ENCODE measurements at places on chromosomes 5 and 9.
A peak's percentile ranks its signal among the peaks of the same experiment; 100 is the strongest.

DNA sequence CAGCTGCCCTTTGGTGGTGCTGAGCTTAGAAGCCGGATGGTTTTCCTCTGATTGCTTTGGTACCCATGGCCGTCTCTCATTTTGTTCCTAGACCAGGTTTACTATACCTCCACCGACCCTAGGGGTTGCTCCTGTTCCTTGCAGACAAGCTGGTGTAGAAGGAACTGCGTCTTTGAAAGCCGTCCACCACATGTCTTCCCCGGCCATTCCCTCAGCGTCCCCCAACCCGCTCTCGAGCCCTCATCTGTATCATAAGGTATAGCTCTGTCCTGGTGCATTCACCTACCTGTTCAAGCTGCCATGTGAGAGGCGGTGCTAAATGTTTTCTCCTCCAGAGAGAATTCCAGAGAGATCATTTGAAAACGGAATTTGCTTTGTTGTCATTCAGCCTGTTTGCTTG lies 39.5 kb downstream of the TENT4A start:
- no peak for DNase-seq

- peak; percentile 96 for DNase-seq
Observed at GRCh38 chr5:132771503-132771998, 5.5 kb downstream of the SEPTIN8 start.

DNA sequence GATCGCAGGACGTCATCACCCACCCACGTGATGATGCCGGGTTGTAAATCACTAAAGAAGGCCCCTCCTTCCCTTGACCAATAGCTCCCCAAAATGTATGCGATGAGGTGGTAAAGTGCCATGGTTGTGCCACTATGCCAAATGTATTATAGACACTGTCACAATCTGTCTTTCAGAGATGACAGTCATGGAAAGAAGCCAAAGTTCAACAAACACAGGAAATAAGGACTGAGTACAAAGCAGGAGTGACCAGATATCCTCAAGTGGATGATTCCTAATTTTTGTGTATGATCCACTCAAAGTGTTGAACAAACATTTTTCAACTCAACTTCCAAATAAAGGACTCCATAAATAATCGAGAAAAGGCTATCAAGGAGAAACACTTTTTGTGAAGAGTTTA lies 12.5 kb downstream of the GLIS3 start:
- DNase-seq, result no peak

DNA sequence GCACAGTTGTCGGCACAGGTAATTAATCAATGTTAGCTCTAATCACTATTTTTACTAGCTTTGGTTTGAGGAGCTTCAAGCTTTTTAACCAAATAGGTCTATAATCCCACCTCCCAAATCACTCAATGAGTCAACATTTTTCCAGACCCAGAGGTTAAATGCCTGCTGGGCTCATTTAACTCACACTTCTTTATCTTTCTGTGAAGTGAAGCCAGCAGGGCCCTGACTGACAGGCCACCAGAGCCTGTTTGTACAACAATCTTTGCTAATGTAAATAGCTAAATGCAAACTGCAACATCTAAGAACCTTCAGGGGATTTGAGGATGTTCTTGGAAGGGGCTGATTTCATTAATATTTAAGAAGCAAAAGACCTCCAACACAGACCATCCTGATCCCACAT lies 98.4 kb upstream of the NREP start:
- no peak for DNase-seq

DNA sequence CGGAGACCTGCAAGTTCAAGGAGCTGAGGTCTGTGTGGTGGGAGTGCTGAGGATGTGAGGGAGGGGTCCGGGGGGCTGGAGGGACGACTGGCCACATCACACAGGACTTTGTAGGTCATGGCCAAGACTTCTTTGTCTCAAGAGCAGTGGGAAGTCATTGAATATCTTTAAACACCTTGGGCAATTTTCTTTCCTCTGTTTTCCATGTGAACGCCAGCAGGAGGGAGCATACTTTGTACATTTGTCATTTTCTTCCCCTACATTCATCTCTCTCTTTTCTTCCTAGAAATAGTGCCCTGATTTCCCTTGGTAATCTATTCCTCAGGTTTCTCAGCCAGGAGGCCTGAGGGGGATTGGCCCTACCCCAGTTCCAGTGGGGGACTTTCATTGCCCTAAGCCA lies 153.7 kb upstream of the MSX2 start:
- DNase-seq, result no peak

DNA sequence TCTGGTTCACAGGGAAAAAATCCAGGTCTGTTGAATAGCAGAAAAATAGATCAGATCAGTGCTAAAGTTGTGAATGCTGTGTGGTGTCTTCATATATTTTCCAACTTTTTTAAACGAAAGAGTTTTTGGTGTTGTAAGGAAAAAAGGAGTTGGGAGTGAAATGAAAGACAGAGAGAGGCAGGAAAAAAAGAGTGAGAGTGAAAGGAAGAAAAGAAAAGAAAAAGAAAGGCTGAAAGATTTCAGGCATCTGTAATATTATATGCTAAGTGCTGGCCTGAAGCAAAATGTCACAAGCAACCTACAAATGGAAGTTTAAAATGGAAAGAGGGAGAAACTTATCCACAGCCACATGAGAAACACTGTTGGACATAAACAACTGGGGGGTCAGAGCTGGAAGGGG lies 124.4 kb downstream of the EBF1 start:
- no peak for DNase-seq

GRCh38 chr5:148827723-148828122 lies 1.3 kb downstream of the ADRB2 start:
- DNase-seq, result no peak

DNA sequence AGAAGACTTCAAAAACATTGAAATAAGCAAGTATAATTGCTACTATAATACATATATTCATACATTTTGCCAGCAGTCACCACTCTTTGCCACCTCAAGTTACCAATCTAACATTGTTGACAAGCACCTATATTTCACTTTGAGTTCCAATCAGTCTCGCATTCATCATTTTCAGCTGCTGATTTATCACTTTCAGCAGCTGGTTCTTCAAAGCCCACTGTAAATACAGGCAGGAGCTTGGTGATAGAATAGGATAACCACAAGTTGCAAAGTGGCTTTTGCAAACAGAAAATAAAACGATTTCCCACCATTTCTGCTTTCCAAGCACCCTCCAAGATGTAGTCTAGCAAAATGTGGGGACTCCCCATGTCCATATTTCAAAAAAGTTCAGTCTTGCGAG lies 114.2 kb upstream of the ITGA1 start:
- no peak for DNase-seq

GRCh38 chr9:122382901-122383850 lies 12.4 kb downstream of the PTGS1 start:
- DNase-seq, result no peak

- DNase-seq, result no peak
Observed at GRCh38 chr9:89442501-89442978, 55.4 kb downstream of the SEMA4D start.

- DNase-seq, result no peak
Observed at GRCh38 chr9:136292591-136293448, 11.1 kb downstream of the CCDC187 start.

- DNase-seq, result no peak
Observed at GRCh38 chr9:109506097-109506712, 8.1 kb upstream of the PTPN3 start.

DNA sequence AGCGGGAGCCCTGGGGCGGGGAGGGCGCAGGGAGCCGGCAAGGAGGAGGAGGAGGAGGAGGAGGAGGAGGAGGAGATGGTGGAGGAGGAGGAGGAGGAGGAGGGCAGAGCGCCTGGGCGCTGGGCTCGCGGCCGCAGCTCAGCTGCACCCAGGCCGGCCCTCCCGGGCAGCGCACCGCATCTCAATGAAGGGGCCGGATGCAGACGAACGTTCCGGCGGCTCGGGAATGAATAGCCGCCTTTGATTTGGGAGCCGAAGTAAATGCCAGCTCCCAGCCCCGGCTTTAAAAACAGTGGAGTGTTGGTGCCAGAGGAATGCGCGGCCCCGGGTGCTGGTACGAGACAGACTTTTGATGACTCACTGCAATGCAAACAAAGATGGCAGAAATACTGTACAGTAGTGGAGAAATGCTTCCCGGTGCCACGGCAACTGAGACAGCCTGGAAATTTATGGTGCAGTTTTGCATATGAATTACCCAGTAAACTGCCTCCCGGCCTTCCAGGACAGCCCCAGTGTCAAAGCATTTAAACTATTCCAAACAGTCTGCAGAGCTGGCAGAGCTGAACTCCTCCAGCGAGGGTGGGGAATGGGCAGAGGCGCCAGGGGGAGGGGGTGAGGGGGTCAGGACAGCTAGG lies 43.1 kb downstream of the NACC2 start:
- peak; percentile 92 for DNase-seq

DNA sequence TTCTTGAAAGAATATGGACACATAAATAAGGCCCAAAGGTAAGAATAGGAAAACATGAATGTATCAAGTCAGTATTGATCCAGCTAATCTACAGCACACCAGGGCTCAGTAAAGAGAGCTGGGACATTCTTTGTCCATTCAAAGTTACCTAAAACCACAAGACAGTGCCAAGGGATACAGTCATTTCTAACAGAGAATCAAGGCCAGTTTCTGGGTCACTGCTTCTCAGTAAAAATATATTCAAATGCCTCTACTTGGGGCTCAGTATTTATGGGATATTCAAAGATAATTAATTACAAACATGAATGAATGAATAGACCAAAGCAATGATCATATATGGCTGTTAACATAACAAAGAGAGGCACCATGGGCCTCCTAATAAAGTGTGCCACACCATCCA lies 34.9 kb downstream of the MTMR12 start:
- DNase-seq, result no peak

- DNase-seq, result no peak
Observed at GRCh38 chr5:132227235-132227484, 493 bp downstream of the P4HA2 start.

- DNase-seq, result no peak
Observed at GRCh38 chr5:132454361-132454760, 36.2 kb downstream of the IRF1 start.

GRCh38 chr9:33254211-33254610 lies 10.3 kb downstream of the BAG1 start:
- no peak for DNase-seq

- DNase-seq, result no peak
Observed at GRCh38 chr9:16726029-16726428, 144.4 kb downstream of the BNC2 start.

GRCh38 chr5:96648593-96648992 lies 13.6 kb upstream of the CAST start:
- no peak for DNase-seq

- DNase-seq, result no peak
Observed at GRCh38 chr9:34627716-34628655, 880 bp downstream of the ARID3C start.

- no peak for DNase-seq
Observed at GRCh38 chr5:176131771-176132170, 106.5 kb upstream of the SIMC1 start.

GRCh38 chr5:155765715-155766114 lies 561.2 kb upstream of the SGCD start:
- DNase-seq, result no peak

DNA sequence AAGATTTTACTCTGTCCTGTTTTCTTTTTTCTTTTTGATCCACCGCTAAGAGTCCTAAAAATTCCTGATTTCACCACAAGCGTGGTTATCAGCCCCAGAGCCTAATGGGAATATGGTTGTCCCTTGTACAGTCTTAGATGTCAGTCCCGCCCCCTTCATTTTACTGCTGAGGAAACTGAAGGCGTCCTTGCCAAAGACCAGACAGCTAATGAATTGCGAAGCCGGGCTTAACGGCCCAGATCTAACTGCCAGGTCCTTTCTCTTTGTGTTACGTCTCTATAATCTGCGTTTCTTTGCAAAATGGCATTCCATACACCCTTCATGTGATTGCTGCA lies 497 bp downstream of the NSA2 start:
- no peak for DNase-seq

GRCh38 chr5:153952893-153953292 lies 85.8 kb downstream of the FAM114A2 start:
- DNase-seq, result no peak

DNA sequence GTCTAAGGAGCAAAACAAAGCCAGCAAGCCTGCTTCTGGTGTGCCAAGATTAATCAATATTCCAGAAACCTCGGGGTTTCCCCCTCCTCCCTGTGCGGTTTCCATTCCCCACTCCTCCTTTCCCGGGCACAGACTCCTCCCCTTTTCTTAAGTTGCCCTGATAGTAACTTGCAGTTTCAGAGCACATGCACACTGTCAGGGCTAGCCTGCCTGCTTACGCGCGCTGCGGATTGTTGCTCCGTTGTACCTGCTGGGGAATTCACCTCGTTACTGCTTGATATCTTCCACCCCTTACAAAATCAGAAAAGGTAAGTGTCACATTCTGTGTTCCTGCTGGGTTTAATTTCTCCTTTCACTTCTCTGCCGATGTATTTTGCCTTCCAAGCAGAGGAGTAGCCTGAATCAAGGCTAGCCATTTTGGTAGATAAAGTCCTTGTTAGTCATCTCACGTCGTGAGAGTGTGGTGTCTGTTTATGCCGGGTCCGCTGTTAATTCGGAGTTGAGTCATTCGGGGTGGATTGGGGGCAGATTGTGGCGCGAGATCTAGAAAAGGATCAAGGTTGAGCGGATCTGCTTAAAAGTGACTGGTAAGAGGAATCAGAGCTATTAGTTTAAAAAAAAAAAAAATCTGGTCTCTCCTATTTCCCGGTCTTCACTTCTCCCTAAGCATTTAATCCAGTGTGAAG lies at the start of gene SLC1A3:
Gene SLC1A3, plus strand, starts transcription at position 179 of the 686 bp plus-strand sequence. CDS start 1,818 bp downstream, outside the sequence.
- DNase-seq, result peak; percentile 38

- no peak for DNase-seq
Observed at GRCh38 chr5:74424162-74424868, 216.2 kb downstream of the ENC1 start.

DNA sequence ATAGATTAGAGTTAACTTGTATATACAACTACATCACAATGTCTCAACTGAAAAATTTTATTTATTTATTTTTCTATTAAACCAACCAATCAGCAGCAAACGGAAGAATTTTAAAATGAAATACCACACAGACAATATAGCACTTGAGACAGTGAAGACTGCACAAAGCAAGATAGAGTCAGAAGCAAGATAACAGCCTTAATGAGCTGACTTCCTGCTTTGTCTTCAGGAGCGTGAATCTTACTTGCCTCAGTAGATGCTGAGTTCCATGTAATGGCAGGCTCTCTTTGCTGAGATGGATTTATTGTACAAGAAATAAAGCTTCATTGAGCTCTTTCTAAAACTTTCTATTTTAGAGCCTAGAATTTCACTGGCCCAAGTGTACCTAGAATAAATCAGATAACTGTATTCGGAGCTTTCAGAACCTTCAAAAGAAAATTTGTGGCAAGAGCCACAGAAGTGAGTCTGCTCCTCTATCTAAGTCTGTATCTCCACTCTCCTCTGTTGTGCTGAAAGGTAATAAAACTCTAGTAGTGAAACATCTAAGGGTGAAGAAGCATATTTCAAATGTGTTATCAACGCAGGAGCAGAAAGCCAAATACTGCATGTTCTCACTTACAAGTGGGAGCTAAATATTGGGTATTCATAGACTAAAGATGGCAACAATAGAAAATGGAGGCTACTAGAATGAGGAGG lies 83.3 kb upstream of the ANKRD55 start:
- DNase-seq, result no peak

GRCh38 chr5:80140496-80140895 lies 105.3 kb downstream of the THBS4 start:
- no peak for DNase-seq

DNA sequence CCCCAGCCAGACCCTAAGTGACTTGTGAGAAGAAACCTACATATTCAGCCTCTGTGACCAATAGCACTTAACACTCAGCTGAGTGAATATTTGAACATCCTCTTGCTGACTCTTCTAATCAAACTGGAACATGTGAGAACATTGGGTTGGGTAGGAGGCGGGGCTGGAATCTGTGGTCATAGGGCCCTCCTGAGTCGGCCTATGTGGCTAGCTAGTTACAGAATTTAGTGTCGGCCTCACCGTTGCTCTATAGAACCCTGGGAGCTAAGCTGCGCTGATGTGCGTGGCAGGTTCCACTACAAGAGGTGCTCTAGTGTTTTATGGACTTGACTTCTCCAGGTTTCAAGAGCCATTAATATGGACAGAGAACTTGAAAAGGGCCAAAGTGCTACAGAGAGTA lies 138.8 kb downstream of the DROSHA start:
- DNase-seq, result no peak

All from retinal pigment epithelial cell (primary cell).